GM12891 (cell line): ENCODE measurements at places on chromosomes 3 and 15.

GRCh38 chr3:61863579-61863978 lies 302.2 kb downstream of the PTPRG start:
- DNase-seq = no peak

DNA sequence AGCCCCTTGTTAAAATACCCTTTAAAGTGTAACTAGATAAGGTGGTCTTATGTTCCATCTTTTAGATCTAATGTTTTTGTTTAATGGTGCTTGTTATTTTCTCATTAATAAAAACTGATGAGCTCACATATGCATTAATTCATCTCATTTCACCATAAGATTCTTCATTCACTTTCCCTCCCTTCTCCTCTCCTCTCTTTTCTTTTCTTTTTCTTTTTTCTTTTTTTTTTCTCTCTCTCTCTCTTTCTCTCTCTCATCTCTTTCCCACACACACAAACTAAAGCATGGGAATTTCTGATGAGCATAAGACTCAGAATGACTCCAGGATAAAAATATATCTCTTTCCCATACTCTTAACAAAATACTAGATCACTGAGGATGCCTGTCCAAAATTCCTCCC lies 49.6 kb downstream of the MECOM start:
- DNase-seq = no peak

- no peak for DNase-seq
Observed at GRCh38 chr3:3739330-3740060, 59.7 kb upstream of the LRRN1 start.

- DNase-seq = no peak
Observed at GRCh38 chr15:62121273-62122015, 43.6 kb downstream of the C2CD4B start.

DNA sequence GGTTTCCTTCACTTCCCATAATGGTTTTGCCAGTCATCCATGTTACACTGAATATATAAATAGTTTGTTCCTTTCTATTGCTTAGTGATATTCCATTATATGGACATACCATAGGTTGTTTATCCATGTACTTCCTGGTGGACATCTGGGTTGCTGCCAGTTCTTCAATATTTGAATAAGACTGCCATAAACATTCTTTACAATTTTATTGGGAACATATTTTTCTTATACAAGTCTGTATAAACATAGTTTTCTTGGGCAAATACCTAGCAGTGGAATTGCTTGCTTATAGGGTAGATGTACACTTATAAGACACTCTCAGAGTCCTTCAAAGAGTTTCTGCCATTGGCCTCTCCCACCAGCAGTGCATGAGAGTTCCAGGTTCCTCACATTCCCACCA lies 231.4 kb downstream of the OPA1 start:
- DNase-seq = no peak

DNA sequence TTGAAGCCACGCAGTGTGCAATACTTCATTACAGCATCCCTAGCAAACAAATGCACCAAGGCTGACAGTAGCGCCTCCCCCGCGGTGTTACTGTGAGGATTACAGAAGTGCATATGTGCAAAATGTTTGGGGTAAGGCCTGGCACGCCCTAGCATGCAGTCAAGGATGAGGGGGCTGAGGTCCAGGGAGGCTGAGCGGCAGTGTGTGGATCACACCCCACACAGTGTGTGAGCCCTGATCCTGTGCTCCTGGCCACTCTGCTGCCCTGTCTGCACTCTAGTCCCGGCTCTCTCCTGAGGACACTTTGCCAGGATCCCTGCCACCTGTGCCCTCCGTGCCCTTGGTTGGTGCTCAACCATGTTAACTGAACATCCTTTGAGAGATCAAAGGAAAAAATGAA lies 71.3 kb downstream of the WNT7A start:
- no peak for DNase-seq

DNA sequence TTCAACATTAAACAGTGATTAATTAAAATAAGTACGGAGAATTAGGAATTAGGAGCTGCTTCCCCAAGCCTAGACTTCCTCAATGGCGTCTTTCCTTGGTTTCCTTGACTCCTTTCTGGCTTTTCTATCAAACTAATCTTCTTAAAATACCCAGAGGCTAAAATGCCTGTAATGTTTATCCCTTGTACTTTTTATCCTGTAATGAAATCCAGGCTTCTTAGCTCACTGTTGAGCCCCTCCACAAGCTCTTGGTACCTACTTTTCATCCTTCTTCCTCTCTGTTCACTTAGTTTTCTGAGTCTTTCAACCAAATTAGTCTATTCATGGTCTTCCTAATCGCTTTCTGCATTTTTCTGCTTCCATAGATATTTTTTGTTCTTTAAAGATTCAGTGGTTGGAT lies 6.9 kb upstream of the UBE2E1 start:
- no peak for DNase-seq

DNA sequence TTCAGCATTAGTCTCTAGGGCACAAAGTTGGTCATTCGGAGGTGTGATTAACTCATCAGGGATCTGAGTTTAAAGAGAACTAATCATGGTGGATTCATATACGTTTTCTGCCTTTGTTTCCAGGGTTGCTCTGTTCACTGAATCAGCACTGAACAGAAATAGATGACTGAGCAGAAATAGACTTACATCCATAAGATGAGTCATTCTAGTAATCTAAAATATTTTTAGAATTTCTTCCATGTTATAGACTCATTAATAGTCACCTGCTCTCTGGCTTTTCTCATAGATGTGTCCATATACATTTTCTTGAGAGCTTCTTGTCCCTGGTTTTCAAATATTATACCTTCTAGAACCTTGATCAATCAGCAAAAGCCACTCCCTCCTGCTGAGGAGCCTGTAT lies 837.6 kb upstream of the DPPA4 start:
- DNase-seq = no peak

GRCh38 chr3:11290743-11291680 lies 18.8 kb downstream of the ATG7 start:
- no peak for DNase-seq

- no peak for DNase-seq
Observed at GRCh38 chr3:141096981-141097380, 45.8 kb downstream of the SPSB4 start.

- no peak for DNase-seq
Observed at GRCh38 chr3:14441240-14441919, 39.0 kb downstream of the SLC6A6 start.

DNA sequence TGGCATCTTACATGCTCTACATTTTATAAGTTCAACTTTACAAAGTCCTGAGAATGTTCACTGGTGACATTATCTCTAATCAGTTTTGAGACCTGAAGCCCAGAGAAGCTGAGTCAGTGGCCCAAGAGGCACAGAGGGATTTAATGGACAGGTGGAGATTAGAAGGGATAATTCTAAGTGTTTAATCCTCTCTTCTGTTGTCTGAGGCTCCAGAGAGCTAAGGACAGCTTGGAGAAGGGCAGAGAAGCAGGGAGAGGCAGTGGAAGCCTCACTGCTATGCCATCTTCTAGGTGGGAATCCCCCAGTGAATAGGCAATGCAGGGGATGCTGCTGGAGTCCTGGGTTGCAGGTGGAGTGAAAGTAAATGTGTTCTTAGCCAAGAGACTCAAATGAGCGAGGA lies 369.4 kb upstream of the SLCO3A1 start:
- DNase-seq = no peak

DNA sequence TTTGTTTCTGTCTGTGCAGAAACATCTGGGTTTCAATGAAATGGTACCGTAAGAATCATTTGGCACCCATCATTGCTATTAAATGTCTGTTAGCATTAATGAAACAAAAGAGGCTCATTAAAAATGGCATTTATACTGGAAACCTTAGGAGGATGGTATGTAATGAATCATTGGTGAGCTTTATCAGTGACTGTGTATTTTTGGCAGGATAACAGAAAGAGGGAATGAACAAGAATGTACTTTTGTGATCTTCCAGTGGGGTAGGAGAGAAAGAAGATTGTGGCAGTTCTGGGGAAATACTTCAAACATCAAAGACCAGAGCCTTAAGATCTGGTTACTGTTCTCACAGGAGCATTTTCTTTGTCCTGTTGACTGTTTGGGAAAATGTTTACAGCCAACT lies 4.7 kb upstream of the DCBLD2 start:
- no peak for DNase-seq

DNA sequence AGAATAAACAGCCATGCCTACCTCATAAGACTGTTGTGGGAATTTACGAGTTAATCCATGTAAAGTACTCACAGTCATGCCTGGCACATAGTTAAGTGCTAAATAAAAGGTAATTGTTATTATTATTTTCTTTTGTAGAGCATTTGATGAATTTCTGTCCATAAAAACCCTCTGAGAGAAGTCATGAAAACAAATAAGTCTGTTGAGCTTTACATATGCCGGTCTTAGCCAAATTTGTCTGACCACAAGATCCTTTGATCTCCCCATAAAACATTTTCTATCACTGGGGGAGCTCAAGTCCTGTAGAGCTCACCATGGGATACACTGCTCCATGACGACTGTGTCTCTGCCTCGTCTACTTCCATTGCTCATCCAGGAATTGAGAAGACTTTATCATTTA lies 114.0 kb downstream of the MAGI1 start:
- DNase-seq = no peak

DNA sequence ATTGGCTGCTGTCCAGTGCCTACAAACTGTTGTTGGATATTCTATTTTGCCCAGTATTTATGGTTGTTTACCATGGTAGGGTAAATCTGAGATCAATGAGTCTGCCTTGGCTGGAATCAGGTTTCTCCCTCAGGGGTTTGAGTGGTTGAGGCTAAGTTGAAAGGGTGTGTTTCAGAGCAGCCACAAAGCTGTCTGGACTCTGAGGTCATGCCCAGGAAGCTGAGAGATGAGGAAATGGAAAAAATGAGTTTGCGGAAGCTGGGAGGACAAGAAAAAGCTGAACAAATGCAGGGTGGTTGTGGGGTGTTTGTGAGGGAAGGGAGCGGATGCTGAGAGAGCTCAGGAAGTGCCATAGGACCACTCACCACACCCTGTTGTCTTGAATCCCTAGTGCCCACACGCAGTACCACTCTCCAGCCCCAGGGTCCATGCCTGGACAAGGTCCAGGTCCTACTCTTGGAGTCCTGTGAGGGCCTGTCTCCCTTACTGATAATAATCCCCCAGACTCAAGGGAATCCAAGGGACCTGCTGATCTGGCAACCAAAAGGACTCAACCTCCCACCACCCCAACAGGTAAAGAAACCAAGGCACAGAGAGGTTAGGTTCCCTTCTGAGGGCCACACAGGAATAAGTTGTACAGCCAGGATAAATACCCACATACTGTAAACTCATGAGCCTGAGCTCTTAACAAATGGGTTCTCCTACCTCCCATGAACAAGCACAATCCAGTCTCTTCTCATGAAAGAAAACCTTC lies 81.6 kb downstream of the PPCDC start:
- DNase-seq = no peak

DNA sequence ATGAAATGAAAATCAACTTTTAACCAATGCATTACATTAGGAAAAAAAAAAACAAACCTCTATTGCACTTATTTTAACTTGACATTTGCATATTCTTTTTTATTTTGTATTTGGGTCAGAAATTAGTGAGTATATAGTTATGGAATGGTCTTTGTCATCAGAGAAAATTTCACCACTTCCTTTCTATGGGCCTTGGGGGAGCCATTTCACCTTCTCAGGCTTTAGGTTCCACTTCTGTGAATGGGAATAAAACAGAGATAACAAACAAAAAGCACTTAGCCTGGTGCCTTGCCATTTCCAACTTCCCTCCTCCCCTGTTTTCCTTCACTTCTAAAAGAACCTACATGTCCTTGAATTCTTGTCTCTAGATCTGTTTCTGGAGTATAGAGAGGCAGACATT lies 168.0 kb upstream of the STT3B start:
- DNase-seq = no peak

DNA sequence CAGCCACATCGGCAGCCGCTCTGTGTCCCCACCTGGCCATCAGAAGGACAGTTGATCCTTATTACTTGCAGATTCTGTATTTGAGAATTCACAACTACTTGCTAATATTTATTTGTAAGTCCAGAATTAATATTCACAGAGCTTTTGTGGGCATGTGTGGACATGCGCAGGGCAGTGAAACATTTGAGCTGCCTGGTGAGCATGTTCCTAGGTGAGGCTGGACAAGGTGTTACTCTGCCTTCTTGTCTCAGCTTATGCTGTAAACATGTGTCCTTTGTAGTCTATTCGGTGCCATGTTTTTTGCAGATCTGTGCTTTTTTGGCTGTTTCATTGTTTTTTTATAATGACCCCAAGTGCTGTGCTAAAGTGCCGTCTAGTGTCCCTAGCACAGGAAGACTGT lies 15.6 kb downstream of the FAH start:
- DNase-seq = no peak

GRCh38 chr3:113245761-113246161 lies 34.4 kb downstream of the BOC start:
- no peak for DNase-seq

DNA sequence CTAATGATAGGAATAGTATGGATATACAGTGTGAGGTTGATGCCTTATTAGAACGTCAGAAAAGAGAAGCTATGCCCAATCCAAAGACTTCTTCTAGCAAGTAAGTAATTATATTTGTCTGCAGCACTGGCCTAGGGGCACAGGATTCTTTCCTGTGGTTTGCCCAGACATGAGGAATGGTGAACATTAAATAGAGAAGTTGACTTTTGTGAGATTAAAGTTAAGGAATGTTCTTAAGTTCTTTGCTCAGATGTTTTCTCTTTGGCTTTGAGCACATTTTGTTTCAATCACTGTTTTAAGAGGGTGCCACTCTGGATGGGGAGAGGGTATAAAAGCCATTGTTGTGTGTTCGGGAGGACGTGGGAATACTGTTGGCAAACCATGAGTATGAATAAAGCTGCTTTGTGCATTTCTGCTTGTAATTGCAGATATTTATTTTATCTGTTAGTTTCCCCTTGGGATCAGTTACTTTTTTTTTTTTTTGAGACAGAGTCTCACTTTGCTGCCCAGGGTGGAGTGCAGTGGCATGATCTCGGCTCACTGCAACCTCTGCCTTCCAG lies 8.3 kb downstream of the KIF23 start:
- DNase-seq = no peak

GRCh38 chr15:80563372-80563997 lies 131.6 kb upstream of the ABHD17C start:
- no peak for DNase-seq

DNA sequence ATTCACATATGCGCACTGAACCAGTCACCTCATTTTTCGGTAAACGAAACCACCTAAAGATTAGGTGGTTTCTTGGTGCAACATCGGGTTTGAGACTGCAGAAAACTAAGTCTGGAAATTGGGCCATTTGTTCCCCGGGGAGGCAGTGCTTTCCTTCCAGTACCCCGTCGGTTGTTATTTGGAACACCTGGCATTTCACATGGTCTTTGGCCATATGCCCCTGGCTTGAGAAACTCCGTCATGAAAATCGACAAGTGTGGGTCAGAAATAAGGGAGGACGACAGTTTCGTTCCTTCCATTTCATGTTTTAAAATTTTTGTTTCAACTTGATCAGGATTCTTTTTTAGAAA lies 544 bp upstream of the GATM start:
- no peak for DNase-seq

GRCh38 chr3:98986073-98986472 lies 84.6 kb upstream of the DCBLD2 start:
- no peak for DNase-seq

- no peak for DNase-seq
Observed at GRCh38 chr3:144244662-144245061, 273.0 kb downstream of the DIPK2A start.

- DNase-seq = no peak
Observed at GRCh38 chr3:9194509-9195184, 54.8 kb downstream of the SRGAP3 start.
